ENCODE measurements at places on chromosomes 2 and 18.

DNA sequence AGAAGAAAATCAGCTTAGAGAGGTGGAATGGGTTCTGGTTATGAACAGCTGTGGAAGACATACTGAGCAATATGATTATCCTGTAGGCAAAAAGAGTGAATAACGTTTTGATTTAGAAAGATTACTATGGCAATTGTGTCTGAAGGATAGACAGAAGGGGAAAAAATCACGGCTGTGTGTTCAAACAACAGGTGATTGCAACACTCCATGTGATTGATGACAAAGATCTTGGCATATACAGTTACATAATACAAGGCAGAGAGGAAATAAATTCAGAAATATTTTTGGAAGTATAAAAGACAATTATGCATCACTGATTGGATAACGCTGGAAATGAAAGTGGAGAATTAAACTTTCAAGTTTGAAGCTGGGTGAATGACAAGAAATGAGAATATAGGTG is 58.5 kb upstream of the KCNJ3 start:
- no peak for DNase-seq

DNA sequence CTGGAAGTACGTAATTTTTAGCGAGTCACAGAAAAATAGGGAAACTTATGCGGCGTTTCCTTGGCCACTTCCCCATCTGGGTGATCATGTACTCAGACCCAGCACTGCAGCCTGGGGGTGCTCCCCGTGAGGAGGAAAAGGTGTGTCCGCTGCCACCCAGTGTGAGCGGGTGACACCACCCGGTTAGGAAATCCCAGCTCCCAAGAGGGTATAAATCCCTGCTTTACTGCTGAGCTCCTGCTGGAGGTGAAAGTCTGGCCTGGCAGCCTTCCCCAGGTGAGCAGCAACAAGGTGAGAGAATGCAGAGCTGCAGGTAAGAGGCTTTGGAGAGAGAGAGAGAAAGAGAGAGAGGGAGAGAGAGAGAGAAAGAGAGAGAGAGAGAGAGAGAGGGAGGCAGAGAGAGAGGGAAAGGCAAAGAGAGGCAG is at the start of gene IL1R2:
IL1R2 (plus strand) TSS at position 240 of the 425 bp plus-strand sequence. CDS start 16,616 bp downstream, outside the sequence.
- DNase-seq: no peak

- DNase-seq: no peak
Observed at GRCh38 chr2:106851087-106851874, 34.7 kb downstream of the ST6GAL2 start.

DNA sequence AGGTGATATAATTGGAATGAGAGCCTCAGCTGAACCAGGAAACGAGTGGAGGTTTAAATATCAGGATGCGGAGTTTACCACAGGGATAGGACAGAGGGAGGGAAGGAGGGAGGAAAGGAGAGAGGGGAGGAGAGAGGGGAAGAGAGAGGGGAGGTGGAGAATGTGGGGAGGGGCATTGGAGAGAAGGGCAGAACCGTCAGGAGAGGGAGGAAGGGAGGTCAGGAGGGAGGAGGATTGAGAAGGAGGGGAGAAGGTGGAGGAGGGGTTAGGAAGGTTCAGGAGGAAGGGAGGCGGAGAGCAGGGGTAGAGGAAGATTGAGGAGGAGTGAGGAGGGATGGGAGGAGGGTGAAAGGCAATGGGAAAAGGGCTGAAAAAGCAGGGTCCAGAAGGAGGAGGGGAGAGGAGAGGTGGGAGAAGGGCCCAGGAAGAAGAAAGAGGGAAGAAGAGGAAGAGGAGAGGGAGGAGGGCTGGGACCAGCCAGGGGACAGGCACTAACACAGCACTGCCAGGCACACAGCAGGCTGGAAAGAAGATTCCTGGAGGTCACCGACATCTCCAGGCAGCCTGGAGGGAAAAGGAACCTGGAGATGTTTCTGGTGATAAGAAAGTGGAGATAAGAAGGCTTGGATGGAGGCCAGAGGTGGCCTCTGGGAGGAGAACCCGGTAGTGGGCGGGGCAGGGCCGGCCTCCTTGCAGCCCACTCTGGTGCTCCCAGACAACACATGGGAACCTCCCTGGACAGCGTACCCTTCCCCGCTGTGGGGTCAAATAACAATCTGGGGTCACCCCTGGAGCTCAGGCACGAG is 176.7 kb upstream of the SMAD2 start:
- no peak for DNase-seq

DNA sequence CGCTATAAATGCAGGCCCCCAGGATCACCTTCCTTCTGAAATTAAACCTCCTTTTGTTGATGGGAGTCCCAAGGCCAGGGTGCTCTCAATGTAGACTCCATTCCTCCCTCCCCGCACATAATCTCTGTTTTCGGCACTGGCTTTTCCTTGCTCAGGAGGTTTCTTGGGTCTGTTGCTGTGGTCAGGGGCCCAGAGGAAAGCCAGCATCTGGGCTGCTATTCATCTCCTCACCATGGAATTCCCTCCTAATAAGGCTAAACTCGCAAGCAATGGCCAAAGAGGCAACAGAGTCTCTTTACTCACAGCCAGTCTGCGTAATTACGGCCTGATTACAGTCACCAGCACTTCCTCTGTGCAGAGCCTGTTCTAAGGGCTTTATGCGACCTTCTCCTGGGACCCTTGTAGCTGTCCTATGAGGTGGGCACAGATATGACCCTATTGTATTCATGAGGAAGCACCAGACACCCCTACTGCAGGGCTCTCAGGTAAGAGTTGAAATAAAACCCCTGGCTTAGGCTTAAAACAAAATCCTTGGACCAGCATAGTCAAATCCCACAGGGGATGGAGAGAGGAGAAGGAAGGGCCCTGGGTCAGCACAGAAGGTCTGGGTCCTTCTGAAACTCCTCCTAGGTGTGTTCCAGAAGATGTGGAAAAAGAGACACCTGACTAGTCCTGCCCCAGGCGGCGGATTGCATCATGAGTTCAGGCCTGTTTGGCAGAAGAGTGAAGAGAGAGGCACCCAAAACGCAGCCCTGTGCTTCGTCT is 105.0 kb upstream of the SH3BP4 start:
- no peak for DNase-seq

- no peak for DNase-seq
Observed at GRCh38 chr2:178059111-178059510, 13.5 kb downstream of the PDE11A start.

GRCh38 chr2:7841751-7842150 is 840.1 kb upstream of the ID2 start:
- DNase-seq: no peak

DNA sequence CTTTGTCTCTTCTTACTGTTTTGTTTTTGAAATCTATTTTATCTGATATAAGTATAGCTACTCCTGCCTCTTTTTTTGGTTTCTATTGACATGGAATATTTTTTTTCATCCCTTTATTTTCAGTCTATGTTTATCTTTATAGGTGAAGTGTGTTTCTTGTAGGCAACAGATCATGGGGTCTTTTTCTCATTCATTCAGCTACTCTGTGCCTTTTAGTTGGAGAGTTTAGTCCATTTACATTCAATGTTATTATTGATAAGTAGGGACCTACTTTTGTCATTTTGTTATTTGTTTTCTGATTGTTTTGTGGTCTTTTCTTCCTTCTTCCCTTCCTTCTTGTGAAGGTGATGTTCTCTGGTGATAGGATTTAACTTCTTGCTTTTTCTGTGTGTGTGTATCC is 60.0 kb upstream of the STK39 start:
- DNase-seq: no peak

GRCh38 chr2:195666113-195666712 is 9.2 kb downstream of the SLC39A10 start:
- DNase-seq: no peak

DNA sequence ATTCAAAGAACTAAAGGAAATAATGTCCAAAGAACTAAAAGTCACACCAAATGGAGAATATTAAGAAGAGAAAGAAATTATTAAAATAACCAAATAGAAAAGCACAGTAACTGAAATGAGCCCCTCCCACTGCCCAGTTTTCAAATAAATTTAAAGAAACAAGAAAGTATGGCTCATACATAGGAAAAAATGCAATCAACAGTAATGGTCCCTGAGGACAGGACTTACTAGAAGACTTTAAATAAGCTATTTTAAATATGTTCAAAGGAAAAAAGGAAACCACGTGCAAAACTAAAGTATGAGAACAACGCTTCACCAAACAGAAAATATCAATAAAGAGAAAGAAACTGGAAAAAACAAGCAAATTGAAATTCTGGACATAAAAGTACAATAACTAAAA is 58.9 kb downstream of the TMEM131 start:
- no peak for DNase-seq

- DNase-seq: no peak
Observed at GRCh38 chr18:9067823-9068222, 34.7 kb upstream of the NDUFV2 start.

- DNase-seq: peak; percentile 19
Observed at GRCh38 chr18:42053188-42053781, 98.3 kb downstream of the PIK3C3 start.

GRCh38 chr2:8278709-8279354 is 403.0 kb upstream of the ID2 start:
- DNase-seq: no peak

DNA sequence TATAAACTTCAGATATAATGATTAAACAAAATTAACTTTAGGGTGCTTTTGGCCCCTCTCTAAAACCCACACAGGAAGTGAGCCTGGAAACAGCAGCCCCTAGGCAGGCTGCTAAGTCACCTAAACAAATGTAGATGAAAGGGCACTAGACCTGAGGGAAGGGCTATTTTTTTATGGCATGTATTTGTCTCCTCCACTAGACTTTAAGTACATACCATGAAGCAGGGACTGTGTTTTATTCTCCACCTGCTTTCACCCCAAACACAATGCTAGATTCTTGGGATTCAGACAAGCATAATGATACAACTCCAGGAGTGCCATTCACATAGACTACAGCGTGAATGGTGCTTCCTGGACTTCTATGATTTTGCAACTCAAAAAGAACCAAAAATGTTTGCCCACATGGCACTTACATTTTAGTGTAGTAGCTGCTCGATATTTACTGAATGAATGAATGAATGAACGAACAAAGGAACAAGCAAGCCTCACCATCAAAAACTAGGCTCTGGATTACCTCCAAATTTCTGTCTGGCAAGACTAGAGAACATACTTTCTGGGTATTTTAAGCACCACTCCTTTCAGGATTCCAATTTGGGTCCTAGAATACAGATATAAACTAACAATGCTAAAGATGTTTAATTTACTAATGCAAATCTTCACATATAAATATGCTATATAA is 10.1 kb downstream of the ATAD2B start:
- DNase-seq: no peak

- no peak for DNase-seq
Observed at GRCh38 chr2:10344105-10345066, 41.7 kb downstream of the HPCAL1 start.

DNA sequence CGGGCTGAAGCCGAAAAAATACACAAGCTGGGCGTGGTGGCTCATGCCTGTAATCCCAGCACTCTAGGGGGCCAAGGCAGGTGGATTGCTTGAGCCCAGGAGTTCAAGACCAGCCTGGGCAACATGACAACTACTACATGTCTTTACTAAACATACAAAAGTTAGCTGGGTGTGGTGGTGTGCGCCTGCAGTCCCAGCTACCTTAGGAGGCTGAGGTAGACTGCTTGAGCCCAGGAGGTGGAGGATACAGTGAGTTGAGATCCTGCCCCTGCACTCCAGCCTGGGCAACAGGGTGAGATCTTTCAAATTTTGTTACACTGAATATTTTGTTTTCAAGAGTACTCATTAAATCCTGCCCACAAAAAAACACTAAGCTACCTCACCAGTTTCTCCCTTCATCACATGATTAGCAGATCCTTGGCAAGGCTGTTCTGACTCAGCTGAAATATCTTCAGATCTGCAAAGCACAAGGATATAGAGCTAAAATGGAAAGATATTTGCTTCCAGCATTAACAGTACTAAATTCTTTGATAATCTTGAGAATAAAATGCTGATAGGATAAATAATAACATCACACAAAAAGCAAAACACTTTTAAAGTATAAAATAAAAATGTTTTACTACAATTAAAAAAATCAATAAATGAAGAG is 28.2 kb upstream of the MCM6 start:
- DNase-seq: no peak

GRCh38 chr2:215887303-215887702 is 126.0 kb downstream of the MREG start:
- DNase-seq: no peak

GRCh38 chr2:222076973-222077690 is 221.7 kb downstream of the PAX3 start:
- no peak for DNase-seq

DNA sequence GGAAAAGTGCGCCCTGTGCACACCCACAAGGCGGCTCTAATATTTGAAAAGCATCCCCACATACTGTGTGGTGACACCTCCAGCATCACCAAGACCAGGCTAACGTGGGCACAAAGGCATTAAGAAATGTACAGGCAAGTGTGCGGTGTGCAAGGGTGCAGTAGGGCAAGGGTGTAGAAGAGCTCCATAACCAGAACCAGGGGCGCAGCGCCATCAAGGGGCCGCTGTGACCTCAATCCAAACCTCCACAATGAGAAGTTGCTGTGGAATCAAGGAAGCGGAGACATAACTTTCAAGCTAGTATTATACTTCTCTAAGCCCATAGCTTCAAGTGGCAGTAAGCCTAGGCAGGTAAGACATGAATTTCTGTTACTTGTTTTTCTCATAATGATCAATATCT is 13.0 kb downstream of the L3MBTL4 start:
- DNase-seq: no peak

GRCh38 chr18:42893977-42894376 is 221.5 kb downstream of the RIT2 start:
- DNase-seq: no peak

GRCh38 chr18:13973061-13973575 is 57.8 kb upstream of the MC2R start:
- DNase-seq: no peak

DNA sequence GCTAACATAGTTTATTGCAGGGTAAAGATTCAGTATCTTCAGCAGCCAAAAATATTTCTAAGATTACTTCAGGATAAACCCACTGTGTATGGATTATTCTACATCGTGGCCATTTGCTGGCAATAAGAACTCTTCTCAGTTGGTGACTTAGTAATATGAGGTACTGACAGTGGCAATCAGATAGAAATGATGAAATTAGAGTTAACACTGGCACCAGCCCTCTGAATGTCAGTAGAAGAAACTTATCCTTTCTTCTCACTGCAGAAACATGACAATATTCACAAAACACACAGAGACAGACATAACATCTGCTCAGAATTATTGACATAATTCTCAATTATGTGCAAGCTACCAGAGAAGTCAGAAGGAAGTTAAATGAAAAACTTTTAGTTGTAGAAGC is 246.3 kb upstream of the COL3A1 start:
- no peak for DNase-seq

- no peak for DNase-seq
Observed at GRCh38 chr2:204183608-204184007, 247.0 kb downstream of the ICOS start.

GRCh38 chr2:8642366-8643068 is 39.3 kb upstream of the ID2 start:
- no peak for DNase-seq

DNA sequence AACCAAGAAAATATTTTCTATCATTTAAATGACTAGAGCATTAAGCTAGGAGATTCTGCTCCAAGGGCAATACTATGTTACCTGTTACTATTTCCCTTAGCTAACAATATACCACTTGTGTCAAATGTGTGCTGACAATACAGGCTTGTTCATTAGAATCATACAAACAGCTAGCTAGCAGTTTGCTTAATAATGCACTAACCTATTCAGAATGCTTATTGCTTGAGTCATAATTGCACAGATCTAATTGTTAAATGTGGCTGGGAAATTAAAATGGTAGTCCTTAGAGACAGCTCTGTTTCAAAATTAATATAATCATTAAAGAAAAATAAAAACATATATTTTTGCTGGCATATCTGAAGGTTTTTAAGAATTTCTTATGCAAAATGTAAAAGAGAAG is 344.2 kb downstream of the ERBB4 start:
- DNase-seq: no peak
